Caco-2 (cell line): ENCODE measurements at places on chromosomes 2 and 18. TPM values are rescaled to one million over a fixed set of nuclear protein-coding genes. Genes with fewer than 3 reads are reported as not detected.

The B3GNT7 gene
- total RNA-seq, result 2.7 and 3.6 TPM in 2 replicates

The C18orf54 gene
- 5.5 and 7.2 TPM in 2 replicates for total RNA-seq

The ABCG5 gene
- not detected in 2 replicates for total RNA-seq

The TBR1 gene
- 0.07 and 0.11 TPM in 2 replicates for total RNA-seq

The CNGA3 gene
- not detected in 2 replicates for total RNA-seq

The VSNL1 gene
- 0.43 and 0.60 TPM in 2 replicates for total RNA-seq

The CPLX4 gene
- total RNA-seq, result not detected in 2 replicates

The SLC23A3 gene
- total RNA-seq, result 6.5 and 7.1 TPM in 2 replicates

The SEMA4C gene
- 29.9 and 31.4 TPM in 2 replicates for total RNA-seq

The ZNF638 gene
- 133 and 134 TPM in 2 replicates for total RNA-seq

The DSG4 gene
- not detected in 2 replicates for total RNA-seq

The MSGN1 gene
- not detected in 2 replicates for total RNA-seq

The DHX57 gene
- total RNA-seq, result 18.3 and 20.6 TPM in 2 replicates

The SETBP1 gene
- total RNA-seq, result 4.0 and 4.6 TPM in 2 replicates

The LYPD1 gene
- 15.8 and 18.2 TPM in 2 replicates for total RNA-seq

The TDRD15 gene
- total RNA-seq, result not detected in 2 replicates

The GPR148 gene
- total RNA-seq, result not detected in 2 replicates

The KLHL30 gene
- total RNA-seq, result 0.26 and 0.36 TPM in 2 replicates

The ALLC gene
- total RNA-seq, result not detected in 2 replicates

The ZNF512 gene
- 33.9 and 38.9 TPM in 2 replicates for total RNA-seq

The REG1A gene
- total RNA-seq, result 0.73 TPM in 1 of 2 replicates, not detected in the other

The KIF5C gene
- 1.1 and 1.5 TPM in 2 replicates for total RNA-seq

The RUFY4 gene
- not detected in 2 replicates for total RNA-seq
